ENCODE measurements at places on chromosomes 5 and 9.

GRCh38 chr9:131543141-131543540 is 2.2 kb upstream of the PRRT1B start:
- DNase-seq: no peak

DNA sequence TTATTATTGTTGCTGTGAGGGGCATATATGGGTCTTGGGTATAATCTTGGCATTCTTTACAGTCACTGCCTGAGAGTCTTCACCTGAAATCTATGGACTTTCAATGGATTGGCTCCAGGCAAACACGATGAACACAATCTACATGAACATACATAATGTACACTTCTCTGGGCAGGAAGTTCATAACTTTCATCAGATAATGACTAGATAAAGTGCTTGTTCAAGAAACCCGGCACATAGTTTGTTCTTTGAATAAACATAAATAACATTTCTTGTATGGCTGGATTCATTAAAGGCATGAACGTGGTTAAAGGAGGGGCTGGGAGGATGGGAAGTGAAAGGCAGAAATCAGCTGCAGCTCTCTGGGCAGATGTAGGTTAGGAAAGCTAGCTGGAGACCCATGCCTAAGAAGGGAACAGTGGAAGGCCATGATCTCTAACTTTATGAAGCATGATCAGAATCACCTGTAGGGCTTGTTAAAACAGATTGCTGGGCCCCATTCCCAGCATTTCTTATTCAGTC is 306.9 kb upstream of the EFNA5 start:
- DNase-seq: no peak

DNA sequence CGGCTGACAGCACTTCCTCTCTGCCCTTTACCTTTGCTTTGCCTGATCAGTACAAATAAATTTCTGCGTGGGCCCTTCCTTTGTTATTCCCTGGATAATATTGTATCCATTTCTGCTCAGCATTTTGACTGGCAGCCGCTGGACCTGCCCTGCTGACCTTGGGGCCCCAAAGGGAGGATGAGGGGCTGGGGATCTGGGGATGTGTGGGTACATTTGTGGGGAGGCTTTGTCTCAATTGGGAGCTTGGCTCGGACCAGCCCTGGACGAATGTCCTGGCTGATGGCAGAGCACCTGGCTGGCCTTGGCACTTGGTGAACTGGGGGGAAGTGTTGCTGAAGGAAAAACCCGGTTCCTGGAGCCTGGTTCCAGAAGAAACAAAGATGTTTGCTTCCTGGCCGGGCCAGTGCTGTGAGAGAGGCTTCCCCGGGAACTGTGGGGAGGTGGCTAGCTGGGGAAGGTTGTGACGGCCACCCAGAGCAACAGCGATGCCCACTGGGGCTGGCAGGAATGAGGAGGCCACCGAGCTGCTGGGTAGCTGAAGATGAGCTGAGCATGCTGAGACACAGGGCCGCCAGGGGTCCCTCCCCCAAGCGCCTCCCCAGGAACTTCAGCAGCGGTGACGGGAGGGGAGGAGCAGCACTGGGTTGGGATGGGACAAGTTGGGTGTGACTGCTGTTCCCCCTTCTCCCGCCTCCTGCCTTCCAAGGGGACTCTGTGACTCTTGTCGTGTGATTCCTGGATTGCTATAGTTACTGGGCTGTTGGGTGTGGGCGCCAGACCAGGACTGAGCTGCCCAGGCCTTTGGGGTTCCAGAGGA is 8.4 kb downstream of the LMX1B start:
- DNase-seq: no peak

GRCh38 chr9:82424599-82425120 is 436.1 kb downstream of the SPATA31D1 start:
- DNase-seq: no peak

DNA sequence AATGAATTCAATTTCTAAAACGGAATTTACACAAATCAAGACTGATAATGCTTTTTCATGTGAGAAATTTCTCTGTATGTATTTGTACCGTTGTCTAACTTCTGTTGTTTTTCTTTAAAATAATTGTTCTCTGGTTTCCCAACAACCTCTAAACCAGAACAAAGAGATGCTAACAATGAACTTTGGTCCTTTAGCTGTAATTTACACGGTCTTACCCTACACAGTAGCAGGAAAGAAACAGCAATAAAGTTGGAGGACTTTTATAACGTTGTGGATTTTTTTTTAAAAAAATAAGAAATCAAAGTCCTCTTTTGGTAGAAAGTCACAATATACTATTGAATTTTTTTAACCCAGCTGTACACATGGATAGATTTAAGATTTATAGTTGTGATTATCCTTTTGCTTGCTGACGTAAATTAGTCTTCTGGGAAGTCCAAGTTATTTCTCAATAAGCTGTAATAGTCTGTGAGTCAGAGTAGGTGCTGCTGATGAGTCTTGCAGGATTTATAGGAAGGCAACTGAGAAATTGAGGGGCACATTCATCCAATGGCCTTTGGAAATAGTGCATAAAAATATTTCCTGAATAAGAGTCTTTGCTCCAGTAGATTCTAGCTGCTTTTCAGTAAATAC is 76.8 kb upstream of the PCSK1 start:
- no peak for DNase-seq

DNA sequence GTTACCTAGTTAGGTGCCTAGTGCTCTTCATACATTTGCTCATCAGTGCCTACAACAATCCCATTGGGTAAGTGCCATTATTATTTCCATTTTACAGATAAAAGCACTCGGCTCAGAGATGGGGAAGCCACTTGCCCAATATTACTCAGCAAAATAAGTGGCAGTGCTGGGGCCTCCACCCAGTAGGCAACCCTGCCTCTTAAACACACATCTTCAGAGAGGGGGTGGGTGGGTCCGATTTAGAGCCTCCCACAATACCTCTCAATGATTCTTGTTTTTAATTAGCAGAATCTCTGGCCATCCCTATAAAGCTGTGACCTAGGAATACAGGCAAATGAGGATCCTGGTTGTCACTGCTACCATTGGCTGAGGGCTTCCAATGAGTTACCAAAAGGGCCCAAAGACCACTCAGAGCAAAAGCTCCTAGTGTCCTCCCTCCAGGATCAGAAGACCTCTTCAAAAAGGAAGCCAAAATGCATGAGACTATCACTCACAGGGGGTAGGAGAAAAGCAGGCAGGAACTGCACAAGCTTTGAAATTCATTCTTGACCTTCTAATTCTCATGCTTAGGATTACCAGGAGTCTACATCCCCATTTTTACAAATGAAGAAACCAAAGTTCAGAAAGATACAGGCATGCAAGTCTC is 36.1 kb upstream of the UBE2D2 start:
- DNase-seq: no peak

- DNase-seq: peak; percentile 74
These were observed 53.7 kb upstream of the KDM4C start for GRCh38 chr9:6703898-6704639.

DNA sequence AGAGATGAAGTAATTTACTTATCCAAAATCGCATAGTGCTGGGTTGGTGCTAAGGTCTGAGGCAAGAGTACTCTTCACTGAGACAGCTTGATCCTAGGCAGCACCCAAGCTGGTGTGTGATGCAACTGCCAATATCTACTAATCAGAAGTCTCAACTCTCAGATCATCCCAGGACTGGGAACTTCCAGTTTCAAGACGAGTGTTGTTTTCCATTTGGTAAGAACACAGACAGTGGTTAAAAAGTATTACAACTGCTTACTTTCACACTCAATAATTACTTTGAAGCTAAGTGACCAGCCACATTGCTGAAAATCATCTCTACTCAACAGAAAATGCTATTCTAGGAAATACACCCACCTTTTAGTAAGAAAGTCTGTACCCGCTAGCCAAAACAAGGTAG is 45.3 kb downstream of the FBXW11 start:
- no peak for DNase-seq

DNA sequence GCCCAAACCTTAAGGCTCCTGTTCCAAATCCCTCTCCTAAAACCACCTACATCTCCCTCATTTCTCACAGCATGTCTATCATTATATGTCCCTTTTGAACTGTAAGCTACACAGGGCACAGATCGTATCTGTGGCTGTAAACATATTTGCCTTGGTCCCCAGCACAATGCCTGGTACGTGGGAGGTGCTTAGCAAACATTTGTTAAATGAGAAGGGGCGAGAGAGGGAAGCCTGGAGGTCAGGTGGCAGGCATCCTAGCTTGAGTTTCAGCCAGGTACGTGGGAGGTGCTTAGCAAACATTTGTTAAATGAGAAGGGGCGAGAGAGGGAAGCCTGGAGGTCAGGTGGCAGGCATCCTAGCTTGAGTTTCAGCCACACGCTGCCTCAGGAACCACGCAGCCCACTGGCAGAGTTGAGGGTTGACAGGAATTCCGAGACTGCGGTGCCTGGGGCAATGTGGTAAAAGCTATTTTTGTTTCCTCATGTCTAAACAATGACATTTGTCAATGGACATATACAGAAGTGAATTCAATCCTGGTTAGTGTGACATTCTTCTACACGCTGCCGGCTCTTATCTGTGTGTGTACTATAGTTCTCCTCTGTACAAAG is 113.6 kb downstream of the EFNA5 start:
- no peak for DNase-seq

DNA sequence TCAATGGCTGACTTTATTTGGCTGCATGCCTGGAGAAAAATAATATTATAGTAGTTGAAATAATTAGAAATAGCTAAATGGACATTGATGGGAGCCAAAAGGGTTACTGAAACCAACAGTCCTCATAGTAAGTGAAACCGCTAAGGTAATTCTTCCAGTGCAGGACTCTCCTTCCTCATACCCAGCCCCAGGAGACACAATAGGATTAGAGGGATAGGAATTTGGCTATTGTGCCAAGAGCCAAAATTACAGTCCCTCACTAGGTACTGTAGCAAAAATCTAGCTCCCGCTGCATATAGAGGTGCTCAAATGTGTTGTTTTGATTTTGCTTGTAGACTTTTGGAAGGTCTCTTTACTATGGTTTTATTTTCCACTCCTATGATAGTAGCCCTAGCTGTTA is 20.2 kb downstream of the GLDC start:
- DNase-seq: no peak

- DNase-seq: no peak
These were observed 1979.1 kb upstream of the CDH9 start for GRCh38 chr5:29017501-29017900.

- DNase-seq: no peak
These were observed 84.9 kb downstream of the VAV2 start for GRCh38 chr9:133906932-133907910.

- no peak for DNase-seq
These were observed 826 bp downstream of the GPRIN1 start for GRCh38 chr5:176608937-176609723.

DNA sequence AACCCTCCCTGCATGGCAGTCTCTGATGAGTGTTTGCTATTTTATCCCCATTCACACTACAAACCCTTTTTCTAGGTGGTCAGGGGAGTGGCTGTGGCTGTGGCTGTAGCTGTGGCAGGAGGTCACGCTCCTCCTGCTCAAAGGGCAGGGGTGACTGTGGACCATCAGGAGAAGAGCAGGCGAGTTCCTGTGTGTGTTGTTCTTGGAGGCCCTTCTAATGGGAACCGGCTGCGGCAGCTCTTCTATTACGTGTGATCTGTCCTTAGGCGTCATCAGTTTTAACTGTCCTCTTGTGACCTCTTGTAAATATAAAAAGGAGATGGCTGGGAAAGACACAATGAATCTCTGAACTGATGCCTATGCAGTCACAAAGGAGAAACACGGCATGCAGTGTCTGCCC is 65.1 kb downstream of the ANKH start:
- no peak for DNase-seq

GRCh38 chr9:20981486-20981885 is 50.0 kb downstream of the HACD4 start:
- no peak for DNase-seq

- peak; percentile 88 for DNase-seq
These were observed 42.8 kb downstream of the NFIB start for GRCh38 chr9:14271093-14271673.

DNA sequence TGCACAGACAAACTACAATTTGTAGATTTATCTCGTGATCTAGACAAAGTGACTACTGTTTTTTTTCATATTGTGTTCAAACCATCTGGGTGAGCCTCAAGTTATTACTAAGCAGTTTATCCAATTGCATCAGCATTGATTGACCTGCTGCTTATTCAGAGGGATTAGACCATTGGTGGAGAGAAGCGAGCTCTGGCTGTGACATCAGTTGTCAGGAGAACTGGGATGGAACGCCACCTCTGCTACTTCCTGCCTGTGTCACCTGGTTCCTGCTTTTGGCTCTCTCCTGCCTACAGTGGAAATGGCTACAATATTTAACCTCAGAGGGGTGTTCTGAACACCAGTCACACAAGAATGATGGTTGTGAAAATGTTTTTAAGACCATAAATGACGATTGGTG is 12.1 kb downstream of the NR4A3 start:
- no peak for DNase-seq

- DNase-seq: no peak
These were observed 47.5 kb downstream of the UBE2QL1 start for GRCh38 chr5:6496207-6496584.

DNA sequence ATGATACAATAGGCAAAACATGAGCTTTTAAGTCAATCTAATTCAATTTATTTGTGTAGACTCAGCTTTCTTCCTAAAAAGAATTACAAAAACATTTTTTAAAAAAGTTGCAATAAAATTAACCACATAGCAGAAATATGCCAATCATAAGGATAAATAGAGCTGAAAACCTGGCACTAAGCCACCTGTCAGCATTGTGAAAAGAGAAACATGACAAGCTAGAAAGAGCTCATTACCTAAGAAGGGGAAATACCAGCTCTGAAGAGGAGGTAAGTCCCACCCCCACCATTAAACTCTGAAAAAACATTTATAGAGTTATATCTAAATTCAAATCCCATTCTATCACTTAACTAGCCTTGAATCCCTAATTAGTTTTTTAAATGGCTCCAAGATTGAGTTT is 372.9 kb downstream of the OSTF1 start:
- no peak for DNase-seq

- DNase-seq: no peak
These were observed 384.0 kb upstream of the IRX4 start for GRCh38 chr5:2266641-2267240.

GRCh38 chr5:16806711-16807546 is 129.2 kb downstream of the MYO10 start:
- no peak for DNase-seq

All from uterus (tissue), 4 donors.